ENCODE measurements at places on chromosomes 2 and 18. TPM values are rescaled to one million over a fixed set of nuclear protein-coding genes. Genes with fewer than 3 reads are reported as not detected.

The TMEM37 gene
- total RNA-seq = not detected

The INO80B gene
- total RNA-seq = 39.5 TPM

The SLC38A11 gene
- not detected for total RNA-seq

The ACMSD gene
- total RNA-seq = not detected

The ALPI gene
- not detected for total RNA-seq

The L3MBTL4 gene
- not detected for total RNA-seq

The DAW1 gene
- not detected for total RNA-seq

The GAREM2 gene
- 4.5 TPM for total RNA-seq

The CMPK2 gene
- total RNA-seq = 81.3 TPM

The DPP10 gene
- total RNA-seq = not detected

The CD8B gene
- total RNA-seq = 296 TPM

The STARD6 gene
- 0.61 TPM for total RNA-seq

The PROKR1 gene
- total RNA-seq = not detected

Measured in activated CD8-positive, alpha-beta memory T cell treated with anti-CD3 and anti-CD28 coated beads, Interleukin-2, amount 10 ng/mL, durations not matched to agents 7 days and 5 days (primary cell).